Naive thymus-derived CD4-positive, alpha-beta T cell (primary cell): ENCODE measurements at places on chromosomes 11 and 22. TPM values are rescaled to one million over a fixed set of nuclear protein-coding genes. Genes with fewer than 3 reads are reported as not detected.

Gene HBG1
- not detected for polyA plus RNA-seq

Gene MRPL11
- polyA plus RNA-seq = 83.2 TPM

Gene PTPN5
- polyA plus RNA-seq = not detected

Gene ZNRF3
- 0.62 TPM for polyA plus RNA-seq

Gene GRM5
- not detected for polyA plus RNA-seq

Gene SHISAL1
- polyA plus RNA-seq = not detected

Gene MUC6
- not detected for polyA plus RNA-seq

Gene FDXACB1
- 11.3 TPM for polyA plus RNA-seq

Gene MS4A2
- polyA plus RNA-seq = not detected

Gene SSTR3
- 5.8 TPM for polyA plus RNA-seq

GRCh38 chr11:19087658-19088057, 27.1 kb upstream of the MRGPRX2 start:
- no peak for DNase-seq

GRCh38 chr11:2355000-2355644, 22.0 kb upstream of the CD81 start:
- DNase-seq = no peak

- no peak for DNase-seq
Observed at GRCh38 chr11:7449211-7449840, 36.0 kb upstream of the OLFML1 start.

DNA sequence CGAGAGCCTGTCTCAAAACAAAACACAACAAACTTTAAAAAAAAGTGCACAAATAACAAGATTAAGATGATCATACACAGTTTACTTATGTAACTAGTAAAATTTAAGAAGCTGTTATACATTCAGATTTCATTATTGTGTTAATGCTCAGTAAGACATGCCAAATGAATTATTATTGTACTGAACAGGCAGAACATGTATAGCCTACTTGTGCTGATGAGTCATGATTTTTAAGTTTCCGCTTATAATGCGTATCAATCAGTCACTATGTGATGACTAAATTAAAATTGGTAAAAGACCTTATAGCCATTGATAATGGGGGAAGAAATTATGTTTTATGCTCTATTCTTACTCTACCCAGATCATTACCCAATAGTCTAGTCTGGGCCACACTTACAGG, 20.5 kb upstream of the EXPH5 start:
- no peak for DNase-seq

- no peak for DNase-seq
Observed at GRCh38 chr11:74442636-74443035, 24.7 kb downstream of the KCNE3 start.

- DNase-seq = no peak
Observed at GRCh38 chr22:20181884-20182236, 31.0 kb upstream of the CCDC188 start.

- DNase-seq = no peak
Observed at GRCh38 chr11:69487849-69488542, 6.5 kb downstream of the LINC01488 start.

DNA sequence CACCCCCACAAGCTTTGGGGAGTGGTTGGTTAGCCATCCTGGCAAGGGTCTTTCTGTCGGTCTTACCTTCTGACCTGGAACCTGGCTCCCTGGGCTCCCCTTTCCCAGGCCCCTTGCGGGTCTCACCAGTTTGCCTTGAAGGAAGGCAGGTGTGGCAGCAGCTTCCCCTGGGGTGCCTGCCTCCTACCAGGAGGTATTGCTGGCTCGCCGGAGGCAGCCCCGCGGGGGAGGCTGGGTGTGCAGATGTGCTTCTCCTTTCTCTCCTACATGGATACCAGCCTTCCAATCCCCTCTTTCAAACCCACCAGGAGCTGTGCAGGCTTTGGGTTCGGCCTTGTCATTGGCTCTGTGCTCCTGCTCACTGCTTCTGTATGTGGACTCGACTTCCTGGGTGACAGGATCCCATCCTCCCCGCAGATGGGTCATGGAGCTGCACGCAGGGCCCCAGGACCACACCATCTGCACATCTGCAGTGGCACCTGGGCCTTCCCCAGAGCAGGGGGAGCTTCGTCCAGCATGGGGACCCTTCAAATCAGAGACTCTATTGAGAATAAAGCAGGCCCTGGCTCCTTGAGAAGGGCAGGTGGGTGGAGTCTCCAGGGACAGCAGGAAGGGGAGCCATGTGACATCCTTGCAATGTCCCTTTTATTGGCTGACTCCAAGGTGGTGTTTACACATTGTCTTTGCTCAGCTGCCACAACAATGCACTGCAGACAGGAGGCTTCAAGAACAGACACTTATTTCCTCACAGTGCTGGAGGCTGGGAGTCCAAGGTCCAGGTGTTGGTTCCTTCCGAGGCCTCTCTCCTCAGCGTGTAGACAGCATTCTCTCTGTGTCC, 592.0 kb downstream of the BRD1 start:
- DNase-seq = no peak

GRCh38 chr22:37281646-37282384, 493 bp upstream of the CYTH4 start:
- no peak for DNase-seq

DNA sequence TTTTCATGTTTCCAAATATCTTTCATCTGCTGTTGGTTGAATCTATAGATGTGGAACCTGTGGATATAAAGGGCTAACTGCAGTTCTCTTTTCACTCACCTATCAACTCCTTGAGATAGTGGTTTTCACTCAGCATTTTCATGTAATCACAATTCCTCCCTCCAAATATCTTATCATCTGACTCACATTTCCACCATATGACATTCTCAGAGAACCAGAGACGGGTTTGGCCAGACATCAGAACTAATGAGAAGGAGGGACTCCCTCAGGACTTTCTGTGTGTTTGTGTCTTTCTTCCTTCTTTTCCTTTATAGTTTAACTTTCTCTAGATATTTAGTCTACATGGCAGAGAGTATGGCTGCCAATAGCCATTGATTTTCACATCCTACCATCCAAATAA, 134.8 kb upstream of the DDI1 start:
- no peak for DNase-seq

DNA sequence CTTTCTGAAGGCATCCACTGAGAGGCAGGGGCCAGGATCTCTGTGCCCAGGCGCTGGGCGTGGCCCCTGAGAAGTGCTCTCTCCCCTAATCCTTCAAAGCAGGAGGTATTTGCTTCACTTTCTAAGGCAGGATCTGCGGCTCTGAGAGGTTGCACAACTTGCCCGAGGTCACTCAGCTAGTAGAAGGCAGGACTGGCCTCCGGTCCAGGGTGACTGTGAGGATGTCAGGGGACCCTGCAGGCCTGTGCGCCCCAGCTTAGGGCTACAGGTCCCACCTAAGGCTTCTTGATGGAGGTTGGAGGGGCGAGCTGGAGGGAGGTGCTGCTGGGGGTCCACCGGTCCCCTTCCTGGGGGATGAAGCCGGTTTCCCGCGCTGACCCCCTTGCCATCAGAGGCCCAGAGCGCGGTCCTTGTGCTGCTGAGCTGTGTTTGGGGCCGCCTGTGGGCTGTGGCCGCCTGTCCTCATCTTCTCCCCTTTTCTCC, 979 bp downstream of the SMIM38 start:
- DNase-seq = no peak

DNA sequence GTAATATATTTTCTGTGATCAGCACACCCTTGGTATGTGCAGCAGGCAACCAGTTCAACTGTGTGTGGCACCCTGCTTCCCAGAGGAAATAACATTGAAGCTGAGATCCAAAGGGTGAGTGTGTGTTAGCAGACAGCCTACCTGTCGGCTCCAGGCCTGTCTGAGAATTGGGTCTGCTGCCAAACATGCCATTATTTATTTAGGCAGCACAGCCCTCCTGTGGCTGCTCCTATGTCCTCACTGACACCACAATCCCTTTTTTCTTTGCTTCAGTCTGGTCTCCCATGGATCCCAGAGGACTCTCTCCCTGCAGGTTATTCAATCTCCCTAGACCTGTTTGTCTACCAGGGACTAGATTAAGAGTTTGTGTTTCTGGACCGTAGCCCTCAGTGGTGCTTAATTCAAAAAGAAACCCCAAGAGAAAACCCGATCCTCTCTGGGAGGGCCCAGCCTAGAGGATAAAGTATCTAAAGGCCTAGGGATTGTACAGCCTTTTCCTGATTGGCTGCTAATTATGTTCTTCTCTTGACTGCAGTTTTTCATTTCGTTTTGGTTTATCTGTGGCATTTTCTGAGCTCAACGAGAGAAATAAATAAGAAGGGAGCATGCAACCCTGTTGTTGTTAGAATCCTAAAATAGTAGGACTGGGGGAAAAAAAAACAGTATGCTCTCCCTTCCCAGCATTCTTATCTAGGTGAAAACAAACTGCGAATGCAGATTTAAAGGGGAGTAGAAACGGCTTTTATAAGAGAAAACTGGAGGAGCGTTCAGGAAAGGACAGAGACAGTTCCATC, 24.1 kb downstream of the KCNE3 start:
- DNase-seq = no peak

DNA sequence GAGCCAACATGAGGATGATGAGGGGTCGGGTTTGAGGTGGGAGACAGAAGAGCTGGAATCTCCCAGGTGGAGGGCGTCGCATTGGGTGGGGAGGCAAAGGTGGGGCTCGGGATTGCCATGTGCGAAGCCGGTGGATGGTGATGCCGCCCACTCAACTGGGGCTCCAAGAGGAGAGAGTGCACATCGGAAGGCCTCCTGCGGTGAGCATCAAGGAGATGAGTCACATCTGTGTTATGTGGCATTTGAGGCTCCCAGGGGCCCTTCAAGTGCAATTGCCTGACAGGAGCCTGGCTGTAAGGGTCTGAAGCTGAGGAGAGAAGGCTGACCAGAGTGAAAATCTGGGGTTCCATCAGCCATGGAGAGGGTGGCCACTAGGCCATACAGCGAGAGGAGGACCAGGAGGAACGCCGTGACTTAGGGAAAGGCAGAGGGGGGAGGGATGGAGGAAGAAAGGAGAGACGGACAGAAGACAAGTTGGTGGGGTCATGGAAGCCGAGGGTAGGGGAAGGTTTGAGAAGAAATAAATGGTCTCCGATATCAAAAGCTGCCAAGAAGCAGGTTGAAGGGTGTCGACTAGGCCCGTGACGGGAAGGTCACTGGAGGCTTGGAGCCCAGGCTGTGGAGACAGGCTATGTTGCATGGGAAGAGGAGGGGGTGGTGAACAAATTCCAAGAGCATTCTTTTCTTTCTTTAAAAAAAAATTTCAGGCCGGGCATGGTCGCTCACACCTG, 21.3 kb downstream of the RASD2 start:
- DNase-seq = no peak

DNA sequence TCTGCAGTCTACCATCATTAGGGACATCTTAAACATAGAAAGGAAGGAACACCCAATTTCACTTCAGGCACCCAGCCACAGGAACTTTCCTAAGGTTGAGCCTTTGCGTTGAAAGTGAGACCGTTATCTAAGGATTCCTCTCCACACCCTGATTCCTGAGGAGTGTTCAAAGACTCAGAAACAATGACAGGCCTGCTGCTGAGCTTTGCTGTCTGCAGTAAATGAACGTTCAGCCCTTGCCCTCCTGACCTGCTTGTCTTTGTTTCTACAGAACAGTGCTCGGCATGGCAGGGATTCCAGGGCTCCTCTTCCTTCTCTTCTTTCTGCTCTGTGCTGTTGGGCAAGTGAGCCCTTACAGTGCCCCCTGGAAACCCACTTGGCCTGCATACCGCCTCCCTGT, 7.0 kb downstream of the PRSS23 start:
- no peak for DNase-seq

DNA sequence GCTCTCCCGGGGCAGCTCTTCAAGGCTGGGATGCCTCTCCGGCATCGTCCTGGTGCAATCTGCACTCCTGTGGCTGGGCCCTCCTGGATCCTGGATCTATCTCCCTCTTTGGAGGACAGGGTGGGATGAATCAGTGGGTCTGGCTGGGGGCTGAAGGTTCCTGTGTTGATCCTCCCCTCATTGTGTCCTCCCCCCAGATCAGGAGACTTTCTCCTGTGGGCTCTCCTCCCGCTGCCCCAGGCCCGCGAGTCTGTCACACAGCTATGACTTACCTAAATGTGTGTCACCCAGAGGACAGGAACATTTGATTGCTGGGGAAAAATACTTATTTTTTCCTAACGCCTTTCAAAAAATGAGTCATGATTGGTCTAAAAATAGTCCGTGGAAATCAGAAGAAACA, 106.8 kb upstream of the NECTIN1 start:
- DNase-seq = no peak

- DNase-seq = no peak
Observed at GRCh38 chr11:55172734-55173415, 89.1 kb upstream of the TRIM48 start.

DNA sequence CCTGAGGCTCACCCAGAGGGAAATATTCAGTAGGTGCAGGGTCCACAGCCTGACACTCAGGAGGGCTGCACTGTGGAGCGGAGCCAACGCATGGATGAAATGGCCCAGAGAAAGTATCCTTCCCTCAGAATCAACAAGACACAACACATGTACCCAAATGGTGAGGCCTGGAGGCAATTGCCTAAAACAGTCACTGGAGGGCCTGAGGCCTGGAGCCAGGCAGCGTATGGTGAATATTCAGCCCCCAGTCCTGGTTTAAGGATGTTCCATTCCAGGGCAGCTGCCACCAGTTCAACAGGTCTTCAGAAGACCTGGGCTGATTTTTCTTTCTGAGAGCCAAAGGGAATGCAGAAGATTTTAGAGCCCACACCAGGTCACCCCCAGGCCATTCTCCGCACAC, 264.8 kb downstream of the INSC start:
- DNase-seq = no peak

DNA sequence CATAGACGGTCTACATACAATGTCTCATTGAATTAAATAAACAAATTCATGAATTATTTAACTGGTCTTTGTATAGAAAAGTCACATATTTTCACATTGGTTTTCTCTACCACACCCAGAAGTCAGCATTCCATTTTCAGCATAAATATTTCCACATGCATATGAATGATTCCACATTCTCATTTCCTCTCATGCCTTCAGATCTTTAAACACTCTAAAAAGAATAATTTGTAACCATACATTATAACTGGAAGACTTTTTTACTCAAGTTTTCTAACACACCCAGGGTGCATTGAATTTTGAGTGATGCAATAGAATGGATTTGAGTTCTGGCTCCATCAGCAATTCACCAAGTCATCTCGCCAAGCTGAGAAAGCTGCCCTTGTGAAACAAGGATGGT, 501.8 kb upstream of the TENM4 start:
- no peak for DNase-seq

- DNase-seq = no peak
Observed at GRCh38 chr11:45984192-45984591, 61.7 kb downstream of the LARGE2 start.

- DNase-seq = no peak
Observed at GRCh38 chr11:17864478-17864941, 129.9 kb downstream of the KCNC1 start.

DNA sequence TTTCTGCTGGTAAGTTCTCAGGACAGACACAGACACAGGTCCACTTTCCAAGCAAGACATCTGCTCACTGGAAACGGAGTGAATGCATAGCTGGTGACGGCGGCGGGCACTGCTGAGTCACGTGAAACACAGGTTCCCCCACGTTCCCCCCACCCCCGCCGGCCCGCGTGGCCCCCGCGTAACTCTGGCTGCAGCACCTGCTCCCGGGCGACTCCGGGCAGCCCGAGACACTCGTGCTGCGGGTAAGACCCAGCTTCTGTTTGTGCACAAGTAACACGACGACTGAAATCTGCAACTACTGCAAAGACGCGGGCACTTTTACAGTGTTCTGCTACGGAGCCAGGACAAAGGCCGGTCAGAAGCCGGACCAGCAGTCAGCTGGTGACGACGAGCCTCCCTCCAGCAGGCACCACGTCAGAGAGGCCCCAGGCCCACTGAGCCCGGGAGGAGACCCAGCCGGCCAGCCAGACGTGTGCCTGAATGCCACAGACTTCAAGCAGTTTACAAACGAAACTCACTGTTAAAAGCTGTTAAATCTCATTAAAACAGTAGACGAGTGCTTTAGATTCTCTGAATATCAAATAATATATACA, 12.9 kb upstream of the ARFGAP3 start:
- no peak for DNase-seq

GRCh38 chr11:27215471-27216269, 147.3 kb downstream of the CCDC34 start:
- no peak for DNase-seq
